Retina (tissue), 1 donor: ENCODE measurements at places on chromosomes 1 and 21.

GRCh38 chr1:55156093-55156492, 59.1 kb downstream of the USP24 start:
- DNase-seq = no peak

GRCh38 chr1:109759513-109760334, 4.0 kb downstream of the EPS8L3 start:
- DNase-seq = no peak

GRCh38 chr1:89355056-89355455, 8.8 kb upstream of the GBP6 start:
- DNase-seq = no peak

DNA sequence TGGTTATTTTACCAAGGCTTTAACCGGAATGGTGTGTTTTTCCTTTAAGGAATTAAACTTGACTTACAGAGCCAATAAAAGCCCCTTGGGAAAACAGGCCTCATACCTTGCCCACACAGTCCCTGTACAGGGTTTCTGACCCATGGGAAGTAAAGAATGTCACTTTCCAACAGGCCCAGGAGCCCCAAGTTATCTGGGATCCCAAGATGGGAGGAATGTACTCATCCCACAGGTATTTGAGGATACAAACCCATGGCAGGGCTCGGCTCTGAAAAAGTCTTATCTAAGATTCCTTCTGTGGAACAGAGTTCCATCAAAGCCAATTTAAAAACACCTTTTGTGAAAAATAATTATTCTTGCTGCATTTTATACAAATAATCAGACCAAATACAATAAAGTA, 15.3 kb upstream of the COX20 start:
- no peak for DNase-seq

- DNase-seq = no peak
Measured at GRCh38 chr1:179253286-179253972, 24.0 kb upstream of the ABL2 start.
